CD14-positive monocyte (primary cell): ENCODE measurements at places on chromosomes 11 and 22.

GRCh38 chr22:47032956-47033647, 270.7 kb downstream of the TBC1D22A start:
- no peak for DNase-seq

DNA sequence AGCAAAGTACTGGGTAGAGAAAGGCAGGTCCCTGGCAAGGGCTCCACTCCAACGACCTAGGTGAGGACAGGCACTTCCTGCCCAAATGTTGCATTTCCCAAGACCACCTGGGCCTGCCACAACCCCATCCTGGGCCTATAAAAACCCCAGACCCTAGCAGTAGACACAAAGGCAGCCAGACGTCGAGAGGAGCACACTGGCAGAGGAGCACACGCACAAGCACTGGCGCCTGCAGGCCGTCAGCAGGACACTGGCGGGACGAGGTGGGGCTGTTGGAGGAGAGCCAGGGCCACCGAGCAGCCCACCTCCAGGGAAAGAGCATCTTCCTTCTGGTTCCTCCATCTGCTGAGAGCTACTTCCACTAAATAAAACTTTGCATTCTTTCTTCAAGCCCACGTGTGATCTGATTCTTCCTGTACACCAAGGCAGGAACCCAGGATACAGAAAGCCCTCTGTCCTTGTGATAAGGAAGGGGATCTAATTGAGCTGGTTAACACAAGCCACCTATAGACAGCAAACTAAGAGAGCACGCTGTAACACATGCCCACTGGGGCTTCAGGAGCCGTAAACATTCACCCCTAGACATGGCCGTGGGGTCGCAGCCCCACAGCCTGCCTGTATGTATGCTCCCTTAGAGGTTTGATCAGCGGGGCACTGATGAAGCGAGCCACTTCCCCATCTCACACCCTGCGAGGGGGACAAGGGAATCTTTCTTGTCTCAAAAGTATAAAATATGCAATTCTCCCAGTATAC, 89.7 kb upstream of the MTMR2 start:
- no peak for DNase-seq

DNA sequence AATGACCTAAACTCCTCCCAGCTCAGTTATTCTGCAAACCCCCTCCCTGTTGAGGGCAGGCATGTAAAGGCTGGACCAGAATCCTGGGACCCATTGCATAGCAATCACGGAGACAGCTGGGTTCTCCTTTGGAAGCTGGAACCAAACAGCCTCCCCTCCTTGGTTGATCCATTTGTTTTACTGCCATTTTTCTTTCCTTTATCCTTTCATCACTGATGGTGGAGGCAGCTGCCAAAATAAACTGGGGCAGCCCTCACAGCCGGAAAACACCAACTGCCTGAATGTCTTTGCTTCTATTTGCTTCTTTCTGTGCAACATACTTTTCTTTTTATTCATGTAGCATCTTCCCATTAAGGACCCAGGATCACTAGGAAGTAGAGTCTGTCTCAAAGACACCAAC, 150.0 kb upstream of the SYT13 start:
- DNase-seq, result no peak

- no peak for DNase-seq
Measured at GRCh38 chr11:116492600-116492999, 280.2 kb downstream of the BUD13 start.

DNA sequence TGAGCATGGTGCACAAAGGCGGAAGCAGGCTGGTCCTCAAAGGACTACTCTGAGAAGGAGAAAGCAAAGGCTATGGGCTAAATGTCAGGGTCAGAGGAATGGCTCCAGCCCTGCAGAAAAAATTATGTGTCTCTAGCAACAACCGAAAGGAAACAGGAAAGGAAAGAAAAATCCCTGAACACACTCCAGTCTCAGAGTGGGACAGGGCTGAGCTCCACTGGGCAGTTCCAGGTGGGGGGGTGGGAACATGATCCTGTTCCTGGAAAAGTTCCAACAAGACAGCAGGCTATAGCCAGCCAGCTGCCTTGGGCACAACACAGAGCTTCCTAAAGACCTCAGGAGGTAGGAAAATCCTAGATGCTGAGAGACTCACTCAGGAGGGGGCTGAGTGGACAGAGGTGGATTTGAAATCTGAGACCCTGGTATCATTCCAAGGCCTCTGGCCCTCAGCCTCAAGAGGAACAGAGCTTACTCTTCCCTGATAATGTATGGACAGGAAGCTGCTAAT, 1088.2 kb downstream of the TBC1D22A start:
- no peak for DNase-seq

- DNase-seq, result no peak
Measured at GRCh38 chr11:88454881-88455280, 117.3 kb upstream of the CTSC start.

GRCh38 chr22:17569971-17570511, 6.7 kb downstream of the SLC25A18 start:
- no peak for DNase-seq

DNA sequence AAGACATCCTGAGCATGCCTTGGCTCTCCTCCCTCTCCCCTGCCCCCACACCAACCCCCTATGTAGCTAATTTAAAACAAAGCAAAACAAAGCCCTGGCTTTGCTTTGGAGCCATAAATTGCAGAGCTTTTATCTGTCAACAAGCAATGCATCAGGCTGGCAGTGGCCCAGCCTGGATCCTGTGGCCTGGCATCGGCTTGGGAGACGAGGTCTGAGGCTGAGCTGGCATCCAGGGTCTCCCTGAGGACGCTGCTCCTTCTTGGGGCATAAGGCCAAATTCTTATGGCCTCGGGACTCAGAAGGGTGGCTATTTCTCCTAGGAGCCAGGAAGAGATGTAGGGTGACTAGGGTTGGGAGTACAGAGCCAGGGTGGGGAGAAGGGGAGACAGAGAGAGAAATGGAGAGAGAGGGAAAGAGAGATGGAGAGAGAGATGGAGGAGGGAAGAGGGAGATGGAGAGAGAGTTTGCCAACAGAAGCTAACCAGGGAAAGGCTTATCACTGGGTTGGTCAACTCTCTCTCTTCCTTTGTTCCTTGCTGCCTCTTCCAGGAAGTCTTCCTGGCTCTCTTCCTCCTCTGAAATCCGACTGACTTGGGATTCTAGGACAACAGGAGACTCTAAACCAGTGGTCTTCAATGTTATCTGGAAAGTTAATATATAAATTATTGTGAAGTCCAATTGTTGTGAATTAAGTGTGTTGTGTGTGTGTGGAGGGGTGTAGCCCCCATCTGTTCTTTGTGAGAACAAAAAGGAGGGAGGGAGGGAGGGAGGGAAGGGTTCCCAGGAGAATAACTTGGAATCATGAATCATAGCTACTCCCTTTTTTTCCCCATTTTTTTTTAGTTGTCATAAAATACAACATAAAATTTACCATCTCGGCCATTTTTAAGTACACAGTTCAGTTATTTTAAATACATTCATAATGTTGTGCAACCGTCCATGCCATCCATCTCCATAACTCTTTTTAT, 29.1 kb downstream of the TSPAN18 start:
- no peak for DNase-seq

- no peak for DNase-seq
Measured at GRCh38 chr11:86443415-86443814, 68.7 kb downstream of the CCDC81 start.

- no peak for DNase-seq
Measured at GRCh38 chr11:32426192-32426591, 9.1 kb downstream of the WT1 start.

DNA sequence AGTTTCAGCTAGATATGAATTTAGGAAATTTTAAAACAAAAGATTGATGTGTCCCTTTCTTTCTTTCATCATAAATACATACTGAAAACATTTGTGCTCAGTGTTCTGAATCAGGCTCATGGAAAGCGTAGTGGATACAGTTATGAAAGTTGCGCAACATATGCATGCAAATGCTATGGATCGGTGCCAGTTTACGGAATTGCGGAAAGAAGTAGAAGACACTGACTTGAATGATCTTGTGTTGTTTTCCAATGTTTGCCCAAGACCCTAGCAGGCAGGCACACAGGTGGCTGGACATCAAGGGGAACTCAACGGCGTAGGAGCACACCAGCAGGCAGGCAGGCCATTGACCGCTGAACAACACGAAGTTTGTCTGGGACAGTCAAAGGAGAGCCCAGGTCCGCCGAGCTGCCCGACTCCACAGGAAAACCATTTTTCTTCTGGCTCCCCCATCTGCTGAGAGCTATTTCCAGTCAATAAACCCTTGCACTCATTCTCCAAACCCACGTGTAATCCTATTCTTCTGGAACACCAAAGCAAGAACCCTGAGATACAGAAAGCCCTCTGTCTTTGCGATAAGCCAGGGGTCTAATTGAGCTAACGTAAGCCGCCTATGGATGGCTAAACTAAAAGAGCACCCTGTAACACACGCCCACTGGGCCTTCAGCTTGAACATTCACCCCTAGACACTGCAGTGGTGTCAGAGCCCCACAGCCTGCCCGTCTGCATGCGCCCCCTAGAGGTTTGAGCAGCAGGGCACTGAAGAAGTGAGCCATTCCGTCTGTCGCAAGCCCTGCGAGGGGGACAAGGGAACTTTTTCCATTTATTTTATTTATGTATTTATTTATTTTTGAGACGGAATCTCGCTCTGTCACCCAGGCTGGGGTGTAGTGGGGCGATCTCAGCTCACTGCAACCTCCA, 7.4 kb upstream of the BIRC3 start:
- DNase-seq, result no peak

- no peak for DNase-seq
Measured at GRCh38 chr22:45224331-45224730, 16.4 kb downstream of the KIAA0930 start.
